ENCODE measurements at places on chromosomes 5 and 9.

GRCh38 chr5:155591273-155591672 is 577.7 kb downstream of the KIF4B start:
- no peak for DNase-seq

DNA sequence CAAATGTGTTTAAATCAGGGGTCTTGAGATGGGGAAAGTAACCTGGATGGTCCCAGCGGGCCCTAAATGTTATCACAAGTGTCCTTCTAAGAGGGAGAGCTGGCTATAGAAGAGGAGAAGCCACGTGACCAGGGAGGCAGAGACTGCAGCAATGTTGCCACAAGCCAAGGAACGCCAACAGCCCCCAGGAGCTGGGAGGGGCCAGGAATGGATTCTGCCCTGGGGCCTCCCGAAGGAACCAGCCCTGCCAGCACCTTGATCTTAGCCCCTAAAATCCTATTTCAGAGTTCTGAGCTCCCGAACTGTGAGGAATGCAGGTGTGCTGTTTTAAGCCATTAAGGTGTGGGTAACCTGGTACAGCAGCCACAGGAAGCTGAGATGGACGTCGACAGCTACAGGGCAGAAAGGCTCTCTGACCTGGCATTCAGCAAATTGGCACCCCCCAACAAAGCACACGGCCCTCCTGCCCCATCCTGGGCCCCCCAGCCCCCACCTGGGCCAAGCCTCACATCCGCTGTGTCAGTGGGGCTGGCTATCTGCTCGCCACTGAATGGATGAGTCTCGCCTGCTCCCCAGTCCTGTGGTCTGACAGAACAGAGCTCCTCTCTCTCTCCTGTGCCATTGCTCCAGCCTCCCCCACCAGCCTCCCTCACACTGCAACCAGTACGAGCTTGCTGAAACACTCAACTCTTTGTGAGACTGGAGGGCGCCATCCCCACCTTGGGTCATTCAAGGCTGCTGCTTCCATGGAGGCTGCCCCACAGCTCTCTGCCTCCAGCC is 78.8 kb downstream of the ADAMTS2 start:
- DNase-seq: no peak

DNA sequence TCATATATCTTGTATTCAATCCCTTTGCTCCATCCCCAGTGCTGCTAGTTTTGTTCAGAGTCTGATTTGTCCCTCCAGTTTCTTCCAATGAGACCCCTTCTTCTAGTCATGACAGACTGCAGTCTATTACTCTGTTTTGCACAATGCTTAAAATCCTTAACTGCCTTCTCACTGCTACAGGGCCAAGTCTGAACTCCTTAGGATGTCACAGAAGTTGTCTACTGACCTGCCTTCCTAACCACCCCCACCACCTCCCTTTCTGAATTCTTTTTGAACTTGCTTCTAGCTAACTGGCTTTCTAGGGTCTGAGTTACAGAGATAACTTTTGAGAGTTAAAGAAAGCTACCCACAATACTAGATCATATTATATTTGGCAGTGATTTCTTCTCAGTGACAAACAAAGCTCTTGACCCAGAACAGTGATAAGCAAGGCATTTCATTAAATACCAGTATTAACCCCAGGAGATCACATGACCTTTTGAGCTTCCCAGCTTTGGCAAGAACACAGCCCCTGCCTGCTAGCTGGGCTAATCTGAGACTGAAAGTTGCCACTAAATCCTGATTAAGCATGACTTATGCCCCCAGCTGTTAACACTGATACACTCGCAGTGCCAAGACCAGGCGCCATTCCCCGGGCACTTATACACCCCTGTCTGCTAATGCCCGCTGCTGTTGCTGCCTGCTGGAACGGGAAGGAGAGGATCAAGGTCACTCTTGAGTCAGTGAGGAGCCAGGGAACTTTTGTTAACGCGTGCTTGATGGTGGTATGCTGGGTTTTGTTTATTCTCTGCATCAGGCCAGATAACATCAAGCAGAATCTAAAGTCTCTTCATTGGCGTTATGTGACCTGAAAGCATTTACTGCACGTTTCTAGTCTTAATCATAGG is 36.4 kb upstream of the ADAMTSL1 start:
- no peak for DNase-seq

GRCh38 chr9:106020186-106020585 is 325.8 kb downstream of the TMEM38B start:
- DNase-seq: no peak

GRCh38 chr5:88955403-88955802 is 72.4 kb upstream of the MEF2C start:
- no peak for DNase-seq

DNA sequence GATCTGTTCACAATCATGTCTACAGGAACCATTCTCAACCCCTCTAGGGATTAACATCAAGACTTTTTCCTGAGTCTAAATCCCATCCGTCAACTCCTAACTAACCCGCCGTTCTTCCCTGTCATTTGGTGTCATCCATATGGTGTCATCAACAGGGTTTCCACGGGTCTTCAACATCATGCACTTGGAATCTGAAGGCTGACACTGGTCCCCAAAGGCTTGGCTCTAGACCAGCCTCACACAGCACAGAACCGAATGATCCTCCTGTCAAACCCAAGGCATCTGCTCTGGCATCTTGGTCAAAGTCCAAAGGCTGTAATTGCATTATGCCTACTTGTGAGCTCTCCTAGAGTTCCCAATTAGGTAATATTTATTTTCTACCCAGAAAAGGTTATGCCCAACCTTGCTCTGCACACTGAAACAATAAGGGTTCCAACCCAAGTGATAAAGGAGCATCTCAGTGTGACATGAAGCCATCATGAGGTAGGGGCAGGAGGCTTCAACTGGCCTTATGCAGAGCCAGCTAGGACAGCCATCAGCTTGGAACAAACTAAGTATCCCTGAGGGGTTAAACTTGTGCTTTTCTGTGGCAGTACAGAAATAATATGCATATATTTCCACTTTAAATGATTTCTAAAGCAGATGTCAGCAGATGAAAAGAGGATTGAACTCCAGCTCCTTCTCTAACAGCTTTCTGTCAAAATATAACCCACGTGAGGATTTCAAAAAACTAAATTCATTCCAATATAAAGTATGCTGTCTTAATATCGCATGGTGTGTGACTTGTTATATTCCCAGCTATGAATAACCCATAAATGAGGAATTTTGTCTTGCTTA is 13.9 kb downstream of the ENC1 start:
- DNase-seq: no peak

DNA sequence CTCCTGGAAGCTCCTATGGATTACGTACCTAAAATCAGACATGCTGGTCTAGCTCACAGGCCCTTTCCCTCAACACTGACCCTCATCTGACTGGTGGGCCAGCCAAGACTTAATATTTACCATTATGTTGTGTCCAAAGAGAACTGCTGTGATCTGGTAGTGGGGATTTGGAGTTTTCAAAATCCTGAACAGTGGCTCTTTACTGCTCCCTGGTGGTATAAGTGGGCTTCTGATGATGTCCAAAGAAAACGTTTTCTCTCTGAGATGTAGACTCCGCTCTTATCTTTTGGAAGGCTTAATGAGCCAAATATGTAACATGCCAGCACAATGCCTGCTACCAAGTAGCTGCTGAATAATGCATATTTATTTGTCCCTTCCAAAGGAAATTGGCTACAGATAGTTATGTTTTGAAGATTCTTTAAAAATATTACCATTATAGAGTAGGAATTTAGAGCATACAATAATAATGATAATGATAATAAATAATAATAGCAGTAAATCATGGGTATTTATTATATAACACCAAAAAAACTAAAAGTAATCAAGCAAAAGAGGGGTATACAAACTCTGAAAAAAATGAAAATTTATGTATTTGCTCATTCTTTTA is 406.6 kb upstream of the TNC start:
- DNase-seq: no peak

DNA sequence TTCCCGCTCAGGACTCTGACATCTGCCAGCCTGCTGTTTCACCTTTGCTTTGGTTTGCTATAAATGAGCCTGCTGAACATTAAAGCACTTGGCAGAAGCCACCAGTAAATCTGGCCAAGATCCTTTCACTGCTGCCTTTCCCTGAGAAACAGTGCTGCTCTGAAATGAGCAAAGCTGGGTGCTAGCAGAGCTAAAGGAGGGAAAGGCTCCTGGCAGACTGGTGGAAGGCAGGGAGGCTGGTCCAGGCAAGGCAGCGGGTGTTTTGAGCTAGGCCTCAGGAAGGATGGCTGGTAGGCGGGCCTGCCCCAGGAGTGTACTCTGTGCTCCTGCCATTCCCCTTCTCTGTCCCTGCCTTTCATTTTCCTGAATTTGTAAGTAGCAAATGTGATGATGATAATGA is 52.5 kb upstream of the PTGS1 start:
- DNase-seq: no peak

DNA sequence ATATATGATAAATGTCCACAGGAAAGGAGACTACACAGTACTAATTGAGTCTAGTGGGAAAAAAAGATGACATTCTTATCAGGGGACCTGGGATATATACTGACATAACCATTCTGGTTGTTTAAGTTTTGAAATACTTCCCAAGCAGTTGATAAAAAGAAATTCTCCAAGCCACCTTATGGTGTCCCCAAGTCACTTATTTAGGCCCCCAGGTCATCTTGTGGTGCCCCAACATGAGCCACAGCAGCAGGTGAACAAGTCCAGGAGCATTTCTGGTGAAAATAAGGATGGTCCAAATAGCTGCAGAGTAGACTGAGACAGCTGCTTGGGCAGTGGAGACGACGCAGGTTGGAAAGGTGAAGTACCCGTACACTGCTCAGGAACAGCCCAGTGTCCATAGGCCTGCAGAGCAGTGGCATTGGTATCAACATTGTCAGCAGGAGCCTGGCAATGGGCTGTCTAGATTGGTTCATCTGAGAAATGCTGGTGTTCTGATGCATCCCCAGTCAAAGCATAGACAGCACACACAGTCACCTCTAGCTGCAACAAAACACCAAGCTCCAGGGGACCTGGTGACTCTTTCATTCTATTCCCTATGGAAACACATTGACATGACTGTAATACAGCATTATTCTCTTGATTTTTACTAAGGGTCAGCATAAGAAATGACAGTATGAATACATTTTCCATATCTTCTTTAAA is 430.6 kb downstream of the NR2F1-AS1 start:
- no peak for DNase-seq

GRCh38 chr5:127085796-127086195 is 12.5 kb upstream of the C5orf63 start:
- DNase-seq: no peak

- no peak for DNase-seq
Observed at GRCh38 chr5:178271726-178272479, 39.3 kb upstream of the PHYKPL start.

DNA sequence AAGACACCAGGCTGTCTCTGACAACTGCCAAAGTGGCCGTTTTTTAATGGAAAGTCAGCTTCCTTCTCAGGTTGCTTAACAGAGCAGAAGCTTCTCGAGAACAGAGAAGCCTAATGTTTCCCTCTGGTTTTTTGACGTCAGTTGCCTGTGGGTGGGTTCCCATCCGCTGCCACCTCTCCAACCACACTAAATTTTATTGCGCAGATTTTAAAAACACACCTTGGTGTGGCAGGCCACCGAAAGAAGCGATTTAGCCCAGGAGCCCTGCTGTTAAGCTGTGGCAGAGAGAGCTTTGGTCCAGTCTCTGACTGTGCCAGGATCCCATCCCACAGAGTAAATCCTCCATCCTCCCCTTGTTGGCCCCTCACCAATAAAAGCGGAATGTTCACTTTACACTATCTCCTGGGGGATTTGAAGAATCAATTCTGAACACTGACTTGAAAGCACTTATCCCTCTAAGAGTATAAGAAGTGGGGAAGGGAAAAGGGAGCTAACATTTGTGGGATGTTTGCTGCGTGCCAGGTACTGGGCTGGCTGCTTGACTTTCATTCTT is 181.6 kb downstream of the AOPEP start:
- DNase-seq: no peak

DNA sequence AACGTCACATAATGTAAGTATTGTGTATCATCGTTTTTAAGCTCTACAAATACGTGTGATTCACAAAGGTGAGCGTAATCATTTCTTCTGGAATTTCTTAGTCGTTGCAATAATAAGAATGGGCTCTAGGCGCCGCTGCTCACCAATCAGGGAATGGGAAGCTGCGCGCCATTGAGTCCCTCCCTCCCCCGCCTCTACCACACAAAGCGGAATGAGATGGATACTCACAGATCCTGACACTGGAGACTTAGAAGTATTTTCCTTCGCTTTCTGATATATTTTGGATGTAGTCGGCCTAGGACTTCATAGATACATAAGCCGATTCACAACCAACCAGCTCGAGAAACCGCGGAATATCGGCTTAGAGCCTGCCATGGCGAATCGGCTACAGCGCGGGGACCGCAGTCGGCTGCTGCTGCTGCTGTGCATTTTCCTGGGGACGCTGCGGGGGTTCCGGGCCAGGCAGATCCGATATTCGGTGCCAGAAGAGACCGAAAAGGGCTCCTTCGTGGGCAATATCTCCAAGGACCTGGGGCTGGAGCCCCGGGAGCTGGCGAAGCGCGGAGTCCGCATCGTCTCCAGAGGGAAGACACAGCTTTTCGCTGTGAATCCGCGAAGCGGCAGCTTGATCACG is at the start of gene PCDHGA11:
Gene PCDHGA11, plus strand, starts transcription at position 197 of the 634 bp plus-strand sequence. Its CDS starts 177 bp downstream, at position 374.
- DNase-seq: peak; percentile 34

- DNase-seq: no peak
Observed at GRCh38 chr9:72704688-72705375, 183.4 kb downstream of the TMC1 start.

DNA sequence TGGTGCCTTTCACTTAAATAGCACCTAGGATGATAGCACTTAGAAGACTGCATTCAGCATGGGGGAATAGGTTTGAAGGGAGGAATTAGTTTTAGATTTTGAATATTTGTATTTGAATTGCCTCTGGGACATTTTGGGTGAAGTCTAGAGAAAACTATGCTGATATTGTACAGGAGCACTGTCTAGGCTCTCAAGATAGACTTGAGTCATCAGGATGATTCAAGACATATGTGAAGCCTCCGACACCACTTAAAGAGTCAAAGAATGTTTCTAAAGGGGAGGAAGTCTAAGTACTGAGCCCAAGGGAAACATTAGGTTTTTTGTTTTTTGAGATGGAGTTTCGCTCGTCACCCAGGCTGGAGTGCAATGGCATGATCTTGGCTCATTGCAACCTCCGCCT is 63.9 kb upstream of the CCDC180 start:
- no peak for DNase-seq

- no peak for DNase-seq
Observed at GRCh38 chr5:124859556-124860290, 113.3 kb upstream of the ZNF608 start.

DNA sequence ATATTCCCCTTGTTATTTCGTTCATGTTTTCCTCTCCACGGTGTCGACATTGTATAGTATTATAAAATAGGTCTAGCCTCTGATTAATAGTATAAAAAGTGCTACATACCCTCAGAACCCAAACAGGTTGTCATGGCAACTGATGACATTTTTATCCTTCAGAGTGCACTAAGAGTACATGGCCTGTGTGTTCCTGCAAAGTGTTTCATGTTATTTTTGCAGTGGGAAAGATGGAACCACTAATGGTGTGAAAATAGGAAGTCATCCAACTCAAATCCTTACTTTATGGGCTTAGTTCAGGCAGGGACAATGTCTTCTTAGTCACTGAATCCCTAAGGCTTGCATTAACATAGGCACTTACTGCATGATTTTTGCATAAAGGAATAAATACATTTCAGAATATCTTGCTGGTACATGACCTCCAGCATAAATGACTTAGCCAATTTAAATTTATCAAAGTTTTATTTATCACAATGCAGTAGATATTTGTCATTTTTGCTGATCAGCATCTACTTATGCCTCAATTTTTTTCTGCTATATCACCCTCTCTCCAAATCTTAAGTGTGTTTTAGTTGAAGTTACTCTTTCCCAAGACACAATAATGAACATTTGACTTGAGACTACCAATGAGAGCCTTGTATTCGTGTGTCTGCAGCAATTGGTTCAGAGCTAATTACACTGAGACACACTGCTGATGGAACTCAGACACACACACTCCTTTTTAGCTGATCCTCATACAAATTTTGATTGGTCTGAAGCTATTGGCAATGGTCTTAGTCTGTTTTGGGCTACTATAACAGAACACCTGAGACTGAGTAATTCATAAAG is 243.7 kb downstream of the KCTD16 start:
- no peak for DNase-seq
